ENCODE measurements at places on chromosomes 6 and 20.

- DNase-seq = no peak
These were observed at the start of gene CLIC5 for GRCh38 chr6:46015119-46015968. Gene CLIC5 (minus strand): TSS chr6:46015860. CDS start chr6:46015542, 318 bp downstream.

DNA sequence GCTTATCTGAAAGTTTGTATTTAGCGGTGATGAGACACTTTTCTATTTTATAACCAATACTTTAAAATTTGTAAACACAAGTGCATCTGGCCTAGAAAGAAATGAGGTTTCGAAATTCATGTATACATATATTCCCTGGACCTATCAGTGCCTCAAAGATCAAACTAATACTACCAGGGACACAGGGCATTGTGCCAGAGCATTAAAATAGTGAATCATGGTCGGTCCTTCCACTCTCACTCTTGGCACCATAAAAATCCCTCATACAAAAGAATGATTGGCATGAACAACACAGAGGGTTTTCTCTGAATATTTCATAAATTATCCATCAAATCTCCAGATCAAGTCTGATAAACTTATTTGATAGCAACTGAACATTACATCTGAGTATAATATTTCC is 62.0 kb downstream of the MMUT start:
- no peak for DNase-seq

- DNase-seq = no peak
These were observed 31.0 kb upstream of the OSTM1 start for GRCh38 chr6:108105571-108105970.

DNA sequence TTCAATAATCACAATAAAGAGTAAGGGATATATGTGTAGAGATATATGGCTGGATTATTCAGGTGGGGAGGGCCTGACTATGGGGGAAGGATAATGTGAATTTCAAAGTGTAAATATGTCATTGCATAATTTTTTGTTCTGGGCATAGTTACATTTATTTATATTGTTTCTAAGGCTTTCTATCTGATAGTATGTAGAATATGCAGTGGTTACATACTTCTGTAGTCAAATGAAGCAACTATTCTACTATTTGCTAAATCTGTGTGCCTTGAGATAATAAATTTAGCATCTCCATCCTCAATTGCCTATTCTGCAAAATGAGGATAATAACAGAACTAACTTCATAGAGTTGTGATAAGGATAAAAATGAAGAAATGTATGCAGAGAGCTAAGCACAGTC is 359.2 kb downstream of the CDKAL1 start:
- no peak for DNase-seq

DNA sequence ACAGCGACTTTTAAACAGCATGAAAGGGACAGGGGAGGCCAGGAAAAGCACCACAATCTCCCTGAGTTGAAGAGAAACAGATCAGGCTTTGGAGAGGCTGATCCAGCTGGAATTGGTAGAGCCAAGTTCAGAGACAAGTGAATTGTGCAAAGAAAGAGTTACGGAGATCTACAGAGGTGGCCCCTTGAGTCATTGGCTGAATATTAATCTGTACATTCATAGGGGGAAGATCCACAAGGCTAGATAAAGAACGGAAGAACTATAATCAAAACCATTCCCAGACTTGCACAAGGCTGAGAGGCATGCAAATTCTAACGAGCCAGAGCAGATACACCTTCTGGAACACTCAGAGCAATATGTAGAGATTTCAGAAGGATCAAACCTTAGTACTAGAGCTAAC is 14.2 kb upstream of the FOXQ1 start:
- no peak for DNase-seq

- DNase-seq = peak; percentile 22
These were observed 34.1 kb upstream of the HLA-DQB1 start for GRCh38 chr6:32700391-32701040.

GRCh38 chr6:28615955-28616747 is 90.5 kb downstream of the GPX5 start:
- no peak for DNase-seq

DNA sequence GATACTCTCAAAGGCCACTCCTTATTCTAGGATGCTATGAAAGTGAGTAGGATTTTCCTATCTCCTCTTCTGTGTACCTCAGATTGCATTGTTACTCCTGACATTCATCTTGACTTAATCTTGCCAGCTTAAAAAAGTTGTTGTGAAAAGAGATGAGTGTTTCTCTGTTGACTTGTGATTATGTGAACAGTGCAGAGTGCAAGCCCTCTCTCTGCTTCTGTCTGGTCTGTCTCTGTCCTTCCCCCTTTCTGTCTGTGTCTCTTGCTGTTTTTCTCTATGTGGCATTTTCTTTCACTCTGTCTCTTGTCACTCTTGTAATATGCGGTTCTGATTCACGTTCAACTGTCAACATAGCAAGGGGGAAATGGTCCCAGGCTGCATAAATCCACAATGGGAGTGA is 306.6 kb downstream of the FARS2 start:
- DNase-seq = no peak

GRCh38 chr20:47654370-47654769 is 130.9 kb downstream of the SULF2 start:
- DNase-seq = no peak

DNA sequence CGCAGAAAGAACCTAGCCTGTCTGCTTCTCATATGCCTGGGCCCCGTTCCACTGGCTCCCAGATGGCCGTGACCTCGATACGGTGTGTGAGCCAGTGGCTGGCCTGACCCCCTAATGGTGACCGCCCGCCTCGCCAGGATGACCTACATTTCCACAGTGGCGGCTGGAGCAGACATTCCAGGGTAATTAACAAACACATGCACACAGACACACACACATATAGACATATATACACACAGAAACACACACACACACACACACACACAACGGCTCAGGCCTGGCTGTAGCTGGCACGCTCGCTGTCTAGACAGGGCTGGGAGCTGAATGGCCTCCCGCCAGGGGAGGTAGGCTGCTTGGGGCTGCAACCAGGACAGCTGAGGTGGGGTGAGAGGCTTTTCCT is 227.1 kb downstream of the ANKRD60 start:
- DNase-seq = no peak

DNA sequence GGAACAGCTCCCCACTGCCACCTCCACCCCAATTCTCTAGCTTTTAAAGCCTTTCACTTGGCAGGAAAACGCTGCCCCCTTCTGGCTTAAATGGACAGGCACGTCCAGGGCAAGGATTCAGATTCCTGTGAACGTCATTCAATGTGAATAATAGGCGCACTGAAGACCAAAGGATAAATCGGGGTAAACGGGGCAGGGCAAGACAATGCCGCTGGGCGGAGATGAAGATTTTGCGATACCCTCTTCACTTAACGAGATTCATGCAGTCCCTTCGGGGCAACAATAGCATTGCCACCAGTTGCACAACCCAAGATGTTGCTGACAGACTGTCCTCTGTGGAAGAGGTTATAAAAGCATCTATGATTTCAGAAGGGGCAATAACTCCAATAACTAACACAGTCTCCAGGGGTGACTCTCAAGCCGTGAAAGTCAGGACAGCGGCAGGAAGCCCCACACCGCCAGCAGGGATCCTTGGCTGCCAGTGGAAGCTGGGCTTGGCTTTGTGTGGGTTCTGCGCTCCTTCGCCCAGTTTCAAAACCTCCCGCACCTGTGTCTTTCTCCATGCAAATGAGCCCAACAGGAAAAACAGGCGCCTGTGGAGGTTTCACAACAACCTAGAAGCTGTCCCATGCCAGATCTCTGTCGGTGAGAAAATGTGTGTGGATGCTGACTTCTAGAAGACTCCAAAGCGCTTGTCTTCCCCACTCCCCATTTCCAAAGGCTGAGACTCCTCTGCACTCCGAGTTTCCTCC is 291.8 kb downstream of the BMP7 start:
- peak; percentile 49 for DNase-seq

DNA sequence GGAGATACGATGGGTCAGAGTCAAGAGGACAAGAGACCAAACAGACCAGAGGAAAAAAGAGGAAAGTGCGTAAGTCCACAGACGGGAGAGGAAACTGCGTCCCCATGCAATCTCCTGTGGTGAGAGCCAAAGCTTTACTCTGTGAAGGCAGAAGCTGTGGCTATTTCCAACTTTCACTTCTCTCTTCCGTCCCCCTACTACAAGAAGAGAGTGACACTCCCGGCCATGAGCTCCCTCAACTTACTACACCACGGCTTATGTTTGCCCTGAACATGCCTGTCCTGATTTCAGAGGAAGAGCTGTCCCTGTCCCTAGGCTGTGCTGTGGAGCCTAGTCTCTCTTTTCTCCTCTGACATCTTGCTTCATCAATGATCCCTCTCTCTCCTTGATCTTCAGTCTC is 11.5 kb upstream of the SSR1 start:
- DNase-seq = no peak

GRCh38 chr6:144932621-144933020 is 647.5 kb downstream of the UTRN start:
- no peak for DNase-seq

DNA sequence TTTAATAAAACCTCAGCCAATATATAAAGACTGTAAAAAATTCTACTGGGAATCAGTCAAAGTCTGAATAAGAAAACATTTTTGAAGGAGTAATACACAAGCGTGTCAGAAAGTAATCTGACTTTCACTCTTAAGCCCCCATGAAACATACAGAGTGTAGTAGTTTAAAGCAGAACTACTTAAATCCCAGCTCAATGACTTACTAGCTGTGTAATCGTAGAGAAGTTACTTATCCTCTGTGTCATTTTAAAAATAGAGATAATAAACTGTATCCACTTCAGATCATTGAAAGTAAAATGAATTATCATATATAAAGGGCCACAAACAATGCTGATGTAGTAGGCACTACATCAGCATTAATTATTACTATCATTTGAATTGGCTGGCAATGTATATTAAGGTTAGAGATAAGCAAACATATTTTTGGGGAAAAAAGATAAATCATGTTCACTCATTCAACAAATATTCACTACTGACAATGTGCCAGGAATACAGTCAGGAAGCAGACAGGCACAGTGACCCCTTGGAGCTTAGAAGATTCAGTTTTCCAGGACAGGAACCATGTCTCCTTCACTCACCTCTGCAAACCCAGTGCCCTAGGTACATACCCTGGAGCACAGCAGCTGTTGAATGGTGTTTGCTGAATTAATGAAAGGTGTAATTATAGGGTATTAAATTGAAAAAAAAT is 14.4 kb downstream of the REPS1 start:
- no peak for DNase-seq

DNA sequence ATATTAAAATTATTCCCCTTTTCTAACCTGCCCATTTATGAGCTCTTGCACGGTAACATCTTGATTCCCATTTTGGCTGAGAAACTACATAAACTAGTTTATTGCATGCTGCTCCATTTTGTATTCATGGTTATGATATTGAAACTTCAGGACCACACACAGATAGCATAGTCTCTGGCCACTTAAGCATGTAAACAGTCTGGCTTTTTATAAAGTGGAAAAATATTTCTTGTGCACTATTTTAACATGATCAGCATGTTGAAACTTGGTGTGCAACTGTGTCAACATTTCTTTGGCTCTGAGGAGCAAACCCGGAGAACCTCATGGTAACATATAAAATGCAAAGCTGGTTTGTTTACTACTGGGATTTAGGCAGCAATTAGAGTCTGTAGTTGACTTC is 70.7 kb downstream of the SLX4IP start:
- DNase-seq = no peak

- no peak for DNase-seq
These were observed 381.5 kb downstream of the TAF4 start for GRCh38 chr20:61684136-61684535.

DNA sequence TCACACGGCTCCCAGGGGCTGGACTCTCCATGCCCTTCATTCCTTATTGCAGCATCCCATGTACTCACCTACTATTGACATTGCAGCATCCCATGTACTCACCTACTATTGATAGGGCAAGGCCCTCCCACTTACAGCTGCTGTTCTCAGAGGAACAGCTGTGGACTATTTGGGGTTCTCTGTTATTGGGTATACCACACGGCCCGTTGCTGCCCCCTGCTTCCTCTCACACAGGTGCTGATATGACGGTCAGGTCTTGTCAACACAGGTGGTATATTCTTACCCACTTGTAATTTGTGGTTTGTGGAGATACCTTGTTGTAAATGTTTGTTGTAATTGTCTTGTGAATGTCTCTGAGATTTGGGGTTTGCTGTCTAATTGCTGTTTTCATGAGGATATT is 18.8 kb downstream of the ALDH5A1 start:
- no peak for DNase-seq

GRCh38 chr6:53466257-53466656 is 78.6 kb downstream of the GCLC start:
- DNase-seq = no peak

DNA sequence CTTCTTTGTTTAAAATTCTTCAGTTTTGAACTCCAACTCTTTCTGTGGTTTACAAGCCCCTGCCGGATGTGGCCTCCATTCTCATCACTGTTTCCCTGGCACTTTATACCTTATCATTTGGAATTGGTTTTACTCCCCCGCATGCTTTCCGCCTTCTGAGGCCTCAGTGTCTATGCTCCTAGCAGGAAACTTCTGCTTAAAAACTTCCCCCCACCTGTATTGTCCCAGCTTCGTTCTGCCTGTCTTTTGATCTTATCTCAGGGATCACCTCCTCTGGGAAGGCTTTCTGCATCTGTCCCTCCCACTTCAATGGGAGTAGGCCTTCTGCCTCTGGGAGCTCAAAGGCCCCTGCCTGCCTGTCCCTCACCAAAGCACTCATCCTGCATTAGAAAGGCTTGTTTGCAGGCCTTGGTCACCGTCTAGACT is 3.4 kb upstream of the ANGPT4 start:
- DNase-seq = no peak
